Stimulated activated CD4-positive, alpha-beta T cell treated with anti-CD3 and anti-CD28 coated beads, Interleukin-1b, Interleukin-23, amount 100 ng/mL, for 1 hour (primary cell): ENCODE measurements at places on chromosomes 3 and 15.

- DNase-seq: no peak
These were observed 67.9 kb downstream of the ULK4 start for GRCh38 chr3:41893977-41894376.

GRCh38 chr3:196754091-196754981 is 14.7 kb downstream of the PAK2 start:
- no peak for DNase-seq

DNA sequence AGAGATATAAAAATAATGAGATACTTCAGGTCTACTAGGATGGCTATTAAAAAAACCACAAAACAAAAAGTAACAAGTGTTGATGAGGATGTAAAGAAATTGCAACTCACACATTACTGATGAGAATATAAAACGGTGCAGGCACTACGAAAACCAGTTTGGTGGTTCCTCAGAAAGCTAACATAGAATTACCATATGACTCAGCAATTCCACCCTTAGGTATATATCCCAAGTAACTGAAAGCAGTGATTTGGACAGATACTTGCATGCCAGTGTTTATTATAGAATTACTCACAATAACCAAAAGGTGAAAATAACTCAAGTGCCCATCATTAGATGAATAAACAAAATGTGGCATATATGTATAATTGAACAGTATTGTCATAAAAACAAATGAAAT is 87.5 kb upstream of the MELTF start:
- no peak for DNase-seq

- DNase-seq: no peak
These were observed 270.5 kb downstream of the TUSC7 start for GRCh38 chr3:116980099-116980498.

DNA sequence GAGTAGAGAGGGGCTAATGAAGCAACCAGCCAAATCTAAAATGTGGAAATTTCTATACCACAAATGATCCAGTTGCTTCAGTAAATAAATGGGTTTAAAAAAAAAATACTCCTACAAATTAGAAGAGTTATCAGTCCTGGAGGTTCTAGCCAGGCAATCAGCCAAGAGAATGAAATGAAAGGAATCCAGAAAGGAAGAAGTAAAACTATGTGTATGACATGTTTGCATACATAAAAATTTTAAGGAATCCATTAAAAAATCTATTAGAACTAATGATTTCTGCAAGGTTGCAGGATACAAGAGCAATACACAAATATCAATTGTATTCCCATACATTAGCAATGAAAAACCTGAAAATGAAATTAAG is 9.6 kb downstream of the MESP2 start:
- DNase-seq: no peak

DNA sequence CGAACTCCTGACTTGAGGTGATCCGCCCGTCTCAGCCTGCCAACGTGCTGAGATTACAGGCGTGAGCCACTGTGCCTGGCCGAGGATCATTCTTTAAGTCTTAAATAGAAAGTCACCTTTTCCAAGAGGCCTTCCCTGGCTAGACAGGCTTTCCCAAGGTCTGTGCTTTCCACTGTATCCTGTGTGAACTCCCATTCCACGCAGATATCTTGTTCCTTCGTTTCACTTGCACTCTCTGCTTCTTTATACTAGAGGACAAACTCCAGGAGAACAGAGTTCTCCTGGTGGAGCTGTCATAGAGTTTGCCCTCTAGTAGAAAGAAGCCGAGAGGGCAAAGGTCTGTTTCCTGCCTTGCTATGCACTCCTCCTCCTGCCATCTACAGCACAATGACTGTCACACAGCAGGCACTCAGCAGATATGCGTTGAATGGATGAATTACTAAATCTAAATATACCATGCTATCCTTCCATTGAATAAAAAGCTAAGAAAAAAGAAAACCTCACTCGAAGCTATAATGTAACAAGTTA is 211.2 kb downstream of the FOXP1 start:
- no peak for DNase-seq

- DNase-seq: no peak
These were observed 336.1 kb upstream of the PROK2 start for GRCh38 chr3:72120806-72121778.

DNA sequence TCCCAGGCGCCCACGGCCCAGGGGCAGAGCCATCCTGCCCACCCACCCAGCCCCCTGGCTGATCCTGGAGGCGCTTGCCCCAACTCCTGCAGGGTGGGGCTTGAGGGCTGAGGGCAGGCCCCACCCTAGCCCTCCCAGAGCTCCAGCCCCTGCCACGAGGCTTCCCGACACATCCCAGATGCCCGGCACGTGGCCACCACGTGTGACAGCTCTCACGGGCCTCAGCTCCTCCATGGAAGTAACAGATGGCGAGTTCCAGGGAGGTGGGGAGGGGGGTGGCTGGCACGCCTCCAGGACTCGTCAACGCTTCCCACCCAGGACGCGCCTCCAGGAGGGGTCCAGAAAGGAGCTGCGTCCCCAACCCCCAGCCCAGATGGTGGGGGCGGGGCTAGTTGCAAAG is 29.1 kb downstream of the PLXND1 start:
- no peak for DNase-seq

DNA sequence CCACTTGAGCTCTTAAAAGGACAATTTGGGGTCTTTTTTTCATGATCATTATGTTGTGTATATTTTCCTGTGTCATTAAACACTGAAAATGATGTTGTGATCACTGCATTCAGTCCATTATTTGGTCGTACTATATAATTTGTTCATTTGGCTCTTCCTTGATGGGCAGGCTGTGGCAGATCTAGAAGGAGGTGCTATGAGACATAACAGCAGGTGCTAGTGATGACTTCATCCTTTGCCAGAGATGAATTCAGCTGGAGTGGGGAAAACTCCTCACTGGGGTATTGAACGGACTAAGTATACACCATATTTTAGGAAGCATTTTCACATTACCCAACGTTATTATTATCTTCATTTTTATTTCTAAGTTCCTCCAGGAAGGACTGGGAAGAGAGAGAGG is 12.0 kb downstream of the CMTM7 start:
- no peak for DNase-seq

DNA sequence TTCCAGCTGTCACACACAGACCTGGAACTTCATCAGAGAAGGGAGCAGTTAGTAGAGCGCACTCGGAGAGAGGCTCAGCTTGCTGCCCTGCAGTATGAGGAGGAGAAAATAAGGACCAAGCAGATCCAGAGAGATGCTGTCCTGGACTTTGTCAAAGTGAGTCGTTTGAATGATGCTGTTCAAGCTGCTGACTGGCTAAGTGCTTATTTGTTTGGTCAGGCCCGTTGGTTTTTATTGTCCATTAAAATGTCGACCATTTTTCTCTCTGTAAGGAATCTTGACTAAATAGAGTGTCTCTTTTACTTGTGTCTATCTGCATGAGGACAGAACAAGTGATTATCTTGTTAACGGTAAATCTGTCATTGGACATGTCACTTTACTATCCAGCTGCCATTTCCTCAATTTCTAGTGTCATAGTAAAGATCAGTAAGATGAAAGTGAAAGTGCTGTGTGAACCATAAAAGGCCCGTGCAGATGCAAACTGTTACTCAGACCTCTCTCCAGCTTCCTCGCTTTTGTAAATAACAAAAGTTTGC is 56.9 kb downstream of the LRCH3 start:
- no peak for DNase-seq
